ENCODE measurements at places on chromosomes 13 and 19.

DNA sequence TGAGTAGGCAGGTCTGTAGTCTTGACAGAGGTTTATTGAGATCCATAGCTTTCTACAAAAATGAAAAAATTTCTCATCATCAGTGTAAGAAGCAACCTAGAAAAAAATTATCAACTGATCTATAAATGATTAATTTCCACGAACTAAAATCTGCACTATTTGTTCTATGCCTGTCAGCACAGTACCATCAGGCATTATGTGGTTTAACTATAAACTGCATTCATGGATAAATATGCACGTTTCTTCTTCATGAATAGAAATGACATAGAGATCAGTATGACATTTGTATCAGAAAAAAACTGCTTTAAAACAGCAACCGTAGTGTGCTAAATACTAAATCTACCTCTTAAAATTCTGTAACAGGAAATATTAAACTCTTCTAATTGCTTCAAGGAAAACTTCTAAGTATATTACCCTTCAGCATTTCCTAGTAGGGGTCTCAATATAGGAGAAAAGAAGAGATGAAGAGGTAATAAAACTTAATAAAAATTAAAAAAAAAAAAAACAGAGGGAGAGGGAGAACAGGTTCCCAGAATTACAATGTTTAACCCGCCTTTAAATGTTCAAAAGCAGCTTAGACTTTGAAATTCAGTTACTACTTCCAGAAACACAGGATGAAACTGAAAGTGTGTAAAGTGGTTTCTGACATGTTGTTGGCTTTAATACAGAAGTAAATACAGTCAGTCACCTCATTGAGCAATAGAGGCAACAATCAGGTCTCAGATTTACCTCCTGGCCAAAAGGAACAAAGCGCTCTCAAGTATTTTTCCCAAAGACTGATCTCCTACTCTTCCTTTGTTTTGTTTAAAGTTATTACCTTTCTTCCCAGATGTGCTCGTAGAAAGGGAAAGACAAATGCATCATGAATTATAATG is 144.4 kb downstream of the DIAPH3 start:
- DNase-seq = no peak

DNA sequence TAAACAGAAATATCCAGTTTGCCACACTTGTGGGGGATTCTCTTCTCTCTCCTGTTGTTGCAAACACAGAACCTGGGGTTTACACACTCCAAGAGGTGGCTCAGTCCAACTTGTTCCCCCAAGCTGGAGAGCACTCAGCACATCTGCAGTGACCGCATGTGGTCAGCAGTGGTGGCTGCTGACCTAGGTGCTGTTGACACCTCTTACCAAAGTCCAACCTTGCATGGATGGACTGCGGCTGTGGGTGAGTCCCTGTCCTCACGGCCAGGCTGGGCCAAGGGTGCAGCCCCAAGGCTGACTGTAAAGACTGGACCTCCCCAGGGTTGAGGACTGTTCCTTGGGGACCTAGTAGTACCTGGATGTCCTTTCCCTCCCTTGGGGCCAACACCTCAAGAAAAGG is 6.1 kb downstream of the LRFN3 start:
- no peak for DNase-seq

GRCh38 chr19:17255150-17255621 is 9.4 kb downstream of the USHBP1 start:
- DNase-seq = no peak

GRCh38 chr19:991174-991931 is 7.2 kb downstream of the WDR18 start:
- DNase-seq = peak; percentile 50

DNA sequence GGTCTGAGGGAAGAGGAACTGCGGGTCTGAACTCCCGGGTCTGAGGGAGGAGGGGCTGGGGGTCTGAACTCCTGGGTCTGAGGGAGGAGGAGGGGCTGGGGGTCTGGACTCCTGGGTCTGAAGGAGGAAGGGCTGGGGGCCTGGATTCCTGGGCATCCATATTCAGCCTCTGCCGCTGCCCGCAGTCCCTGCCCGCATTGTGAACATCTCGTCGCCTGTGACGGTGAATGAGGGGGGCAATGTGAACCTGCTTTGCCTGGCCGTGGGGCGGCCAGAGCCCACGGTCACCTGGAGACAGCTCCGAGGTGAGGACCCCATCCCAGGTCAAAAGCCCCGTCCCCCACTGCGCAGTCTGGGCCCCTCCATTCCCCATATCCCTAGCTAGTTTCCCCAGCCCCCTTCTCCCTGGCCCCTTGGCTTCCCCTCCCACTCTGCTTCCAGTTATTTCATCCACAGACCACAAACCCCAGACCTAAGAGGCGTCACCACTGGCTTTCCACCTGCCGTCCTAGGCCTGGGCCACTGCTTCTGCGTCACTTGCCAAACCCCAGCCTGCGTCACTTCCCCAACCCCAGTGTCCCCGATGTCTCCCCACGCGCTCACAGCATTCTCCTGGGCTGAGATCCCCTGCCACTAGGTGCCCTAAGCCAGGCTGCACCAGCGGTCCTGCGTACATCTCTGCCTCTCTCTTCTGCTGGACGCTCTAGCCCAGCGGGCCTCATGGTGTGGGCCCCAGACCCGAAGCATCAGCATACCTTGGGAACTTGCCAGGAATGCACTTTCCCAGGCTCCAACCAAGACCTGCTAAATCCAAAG is 13.9 kb downstream of the IGLON5 start:
- DNase-seq = no peak

DNA sequence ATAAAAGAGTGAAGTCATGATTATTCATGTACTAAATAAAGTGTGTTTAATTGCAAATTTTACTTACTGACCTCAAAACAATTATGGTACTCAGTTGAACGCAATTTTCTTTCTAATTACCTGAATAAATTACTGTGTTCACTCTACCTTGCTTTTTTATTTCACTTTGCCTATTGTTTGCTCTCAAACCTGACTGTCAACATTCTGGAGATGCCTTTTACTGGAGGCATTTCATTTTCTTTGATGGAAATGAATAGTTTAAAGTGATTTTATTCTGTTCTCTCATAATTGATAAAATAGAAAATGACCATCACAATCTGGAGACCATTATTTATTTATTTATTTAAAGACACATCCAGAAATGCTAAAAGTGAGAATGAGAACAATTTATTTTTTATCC is 811.5 kb upstream of the ATXN8OS start:
- DNase-seq = no peak

DNA sequence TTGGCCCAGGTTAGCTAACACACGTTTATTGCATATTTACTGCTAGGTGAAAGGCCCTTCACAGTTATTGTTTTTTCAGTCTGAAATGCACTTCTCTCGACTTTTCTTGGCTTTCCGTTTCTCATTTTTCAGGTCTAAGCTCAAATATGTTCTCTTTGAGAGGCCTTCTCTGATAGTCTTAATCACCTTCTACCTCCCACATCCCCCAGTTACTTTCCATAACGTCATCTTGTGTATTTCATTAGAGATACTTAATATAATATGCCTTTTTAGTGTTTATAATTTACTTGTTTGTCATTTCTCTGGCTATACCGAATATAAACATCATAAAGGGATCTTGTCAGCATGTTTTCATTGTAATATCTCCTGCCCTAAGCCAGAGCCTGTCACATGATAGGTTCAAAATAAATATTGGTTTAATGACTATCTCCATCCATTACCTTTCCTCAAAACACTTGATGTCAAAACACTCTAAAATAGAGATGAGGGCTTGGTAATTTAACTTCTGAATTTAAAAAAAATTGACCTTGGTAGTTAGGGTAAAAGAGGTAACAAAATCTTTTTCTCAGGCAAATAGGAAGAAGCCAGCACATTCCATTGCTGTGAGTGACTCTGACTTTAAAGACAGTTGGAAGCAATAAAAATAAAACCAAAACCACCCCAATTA is 168.6 kb upstream of the RFC3 start:
- no peak for DNase-seq

GRCh38 chr13:75788481-75788981 is 152.4 kb downstream of the LMO7 start:
- DNase-seq = no peak

- no peak for DNase-seq
Measured at GRCh38 chr13:73687087-73687486, 447.1 kb downstream of the KLF12 start.

DNA sequence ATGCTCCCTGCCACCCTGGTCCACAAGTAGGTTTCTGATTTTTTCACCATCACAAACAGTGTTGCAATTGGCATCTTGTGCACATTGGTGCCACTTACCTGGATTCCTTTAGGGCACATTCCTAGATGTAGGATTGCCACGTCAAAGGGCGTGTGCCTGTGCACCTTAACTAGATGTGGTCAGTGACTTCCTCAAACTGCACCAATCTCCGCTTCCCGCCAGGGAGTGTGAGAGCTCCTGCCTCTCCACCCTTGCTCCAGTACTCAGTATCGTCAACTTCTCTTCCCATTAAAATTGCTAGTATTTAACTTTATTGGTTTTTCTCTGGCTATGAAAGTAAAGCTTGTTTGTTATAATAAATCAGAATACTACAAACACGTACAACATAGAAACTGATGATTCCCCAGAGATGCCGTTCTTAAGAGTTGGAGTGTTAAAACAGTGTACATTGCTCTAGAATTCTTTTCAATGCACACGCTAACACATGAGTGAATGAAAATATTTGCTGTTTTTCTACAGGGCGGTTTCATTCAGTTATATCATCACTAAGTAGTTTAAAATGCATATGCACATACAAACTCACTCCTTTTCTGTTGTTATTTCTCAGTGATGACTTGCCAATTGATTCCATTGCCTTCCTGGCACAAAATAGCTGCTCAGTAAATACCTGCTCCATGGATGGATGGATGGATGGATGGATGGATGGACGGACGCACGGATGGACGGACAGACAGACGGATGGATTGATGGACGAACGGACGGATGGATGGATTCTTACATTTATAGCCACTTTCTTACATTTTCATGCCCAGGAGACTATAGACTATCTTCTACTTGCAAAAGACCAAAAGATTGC is 23.4 kb downstream of the CCNE1 start:
- DNase-seq = no peak

DNA sequence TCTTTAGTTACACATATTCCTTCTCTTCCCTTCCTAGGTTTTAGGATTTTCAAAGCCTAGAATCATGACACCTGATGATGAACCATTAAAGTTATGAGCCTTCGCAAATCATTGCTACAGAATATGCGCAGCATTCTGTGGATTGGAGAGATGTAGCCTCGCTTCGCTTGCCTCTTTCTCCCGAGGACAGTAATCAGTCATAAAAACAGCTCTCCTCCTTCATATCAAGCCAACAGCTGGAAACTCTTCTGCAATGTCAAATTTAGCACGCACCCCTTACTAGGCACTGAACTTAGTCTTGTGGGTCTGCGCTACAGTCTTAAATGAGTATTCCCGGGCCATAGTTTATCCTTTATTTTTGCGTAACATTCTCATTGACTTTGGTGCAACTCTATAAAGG is 79.6 kb downstream of the DACH1 start:
- no peak for DNase-seq

- no peak for DNase-seq
Measured at GRCh38 chr13:62038214-62038613, 622.6 kb upstream of the PCDH20 start.

DNA sequence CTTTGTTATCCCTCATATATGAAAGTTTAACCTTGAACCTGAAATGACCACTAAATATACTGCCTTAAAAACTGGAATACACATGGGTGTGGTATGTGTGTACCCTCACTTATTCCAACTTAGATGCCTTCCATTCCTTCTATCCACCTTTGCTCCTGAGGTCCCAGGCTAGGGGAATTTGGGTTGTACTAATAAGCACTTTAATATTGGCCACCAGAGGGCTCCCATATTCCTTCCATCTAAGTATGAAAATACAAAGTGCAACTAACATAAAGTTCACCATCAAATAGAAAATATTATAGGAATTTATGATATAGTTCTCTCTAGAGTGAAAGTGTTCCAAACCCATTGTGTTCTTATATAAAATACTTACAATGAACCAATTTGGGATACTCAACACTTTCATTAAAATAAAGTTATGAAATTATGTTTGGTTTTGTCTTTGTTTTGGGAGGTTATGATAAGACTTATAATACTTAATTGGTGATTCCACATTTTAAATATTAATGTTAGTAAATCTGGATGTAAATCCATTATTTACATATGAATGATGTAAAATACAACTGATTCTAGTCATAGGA is 62.3 kb downstream of the ITGBL1 start:
- DNase-seq = peak; percentile 4

DNA sequence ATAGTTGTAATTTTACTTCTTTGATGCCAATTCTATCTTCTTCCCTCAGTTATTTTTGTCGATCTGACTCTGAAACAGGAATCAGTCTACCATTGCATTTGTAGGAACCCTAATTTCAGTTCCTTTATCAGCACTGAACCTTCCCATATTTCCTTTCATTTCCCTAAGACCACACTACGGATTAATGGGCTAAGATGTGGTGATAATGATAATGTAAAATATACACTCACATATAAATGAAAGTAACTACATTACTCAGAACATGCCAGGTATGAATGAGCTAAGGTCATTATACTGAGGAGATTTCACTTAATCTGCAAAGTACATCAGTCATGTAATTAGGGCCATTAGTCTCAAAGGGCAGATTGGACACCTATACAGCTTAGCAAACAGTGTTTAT is 60.2 kb upstream of the RFC3 start:
- no peak for DNase-seq

GRCh38 chr13:94028650-94029049 is 450.8 kb downstream of the DCT start:
- DNase-seq = no peak

DNA sequence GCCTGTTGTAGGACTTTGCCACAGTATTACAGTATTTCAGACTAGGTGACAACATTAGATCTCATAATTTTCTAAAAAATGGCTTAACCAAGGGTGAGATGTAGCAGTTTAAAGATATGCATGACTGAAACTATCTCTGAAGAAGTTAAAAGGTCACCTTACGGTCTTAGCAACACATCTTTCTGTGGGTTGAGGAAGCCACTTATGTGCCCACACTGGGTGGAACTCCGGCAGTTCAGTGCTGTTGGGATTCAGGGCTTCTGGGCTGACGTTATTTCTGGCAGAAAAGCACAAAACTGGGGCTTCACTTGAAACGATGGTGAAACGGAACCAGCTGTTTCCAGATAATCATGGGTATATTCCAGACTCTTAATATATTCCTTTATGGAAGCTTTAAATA is 697.3 kb downstream of the PCDH9 start:
- no peak for DNase-seq

DNA sequence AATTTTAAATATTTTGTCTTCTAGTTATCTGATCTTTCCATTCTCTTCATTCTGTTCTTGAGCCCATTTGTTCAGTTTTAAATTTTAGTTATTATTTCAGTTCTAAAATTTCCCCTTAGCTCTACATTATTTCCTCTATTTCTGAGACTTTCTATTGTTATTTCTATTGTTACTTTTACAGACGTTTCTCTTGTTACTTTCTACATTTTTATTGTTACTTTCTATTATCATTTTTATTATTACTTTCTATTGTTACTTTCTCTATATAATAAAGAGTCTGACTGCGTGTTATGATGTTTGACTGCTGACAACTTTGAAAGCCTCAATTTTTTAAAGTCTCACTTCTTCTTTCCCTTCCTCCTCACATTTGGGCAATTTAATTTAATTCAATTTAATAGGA is 915.7 kb upstream of the PCDH20 start:
- no peak for DNase-seq
